Coronary artery (tissue), 2 donors: ENCODE measurements at places on chromosomes 13 and 19.
A peak's percentile ranks its signal among the peaks of the same experiment; 100 is the strongest.

DNA sequence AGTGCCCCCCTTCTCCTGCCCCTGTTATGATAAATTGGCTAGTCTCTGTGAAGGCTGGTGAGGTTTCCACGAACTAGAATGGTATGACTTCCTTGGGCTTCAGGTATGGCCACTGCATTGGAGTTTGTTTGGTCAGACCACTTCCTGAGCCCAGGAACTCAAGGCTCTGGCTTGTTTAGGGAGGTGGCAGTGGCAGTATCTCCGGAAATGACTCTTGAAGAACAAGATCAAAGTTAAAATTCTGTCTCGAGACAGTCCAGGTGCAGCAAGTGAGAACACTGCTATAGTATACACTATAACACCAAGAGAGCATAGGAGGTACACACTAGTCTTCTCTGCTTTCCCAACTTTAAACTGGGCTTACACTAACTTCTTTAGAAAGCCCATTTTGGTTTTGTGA, 309.1 kb downstream of the KLF12 start:
- no peak for DNase-seq

DNA sequence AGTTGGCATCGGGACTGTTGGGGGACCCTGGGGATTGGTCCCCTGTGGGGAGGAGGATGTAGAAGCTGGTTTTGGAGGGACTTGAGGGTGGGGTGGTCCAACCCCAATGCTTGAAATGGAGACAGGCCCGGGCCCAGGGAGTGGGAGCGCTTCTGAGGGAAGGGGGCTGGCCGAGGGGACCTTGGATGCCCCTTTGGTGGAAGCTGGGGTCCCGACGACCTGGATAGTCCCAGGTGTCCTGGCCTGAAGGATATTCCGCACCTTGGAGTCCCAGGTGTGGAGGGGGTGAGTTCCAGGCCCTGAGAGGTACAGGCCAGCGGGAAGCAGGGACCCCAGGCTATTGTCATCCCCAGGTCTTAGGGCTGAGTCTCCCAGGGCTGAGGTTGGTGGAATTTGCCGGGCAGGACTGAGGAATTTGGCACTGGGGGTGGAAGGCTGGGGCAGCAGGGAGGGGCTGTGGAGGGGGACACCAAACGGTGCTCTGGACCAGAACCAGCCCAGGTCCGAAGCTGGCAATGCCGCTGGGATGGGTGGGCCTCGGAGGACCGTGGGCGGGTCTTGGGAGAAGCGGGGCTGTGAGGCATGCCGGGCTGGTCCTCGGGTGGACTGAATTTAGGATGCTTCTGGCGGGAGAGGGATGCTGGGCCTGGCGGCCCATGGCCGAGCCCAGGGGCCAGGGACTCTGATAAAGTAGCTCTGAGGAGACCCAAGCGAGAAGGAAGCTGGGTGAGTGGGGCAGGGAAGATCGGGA, 1.8 kb downstream of the HDGFL2 start:
- no peak for DNase-seq

GRCh38 chr13:34243403-34243802, 425.5 kb downstream of the RFC3 start:
- no peak for DNase-seq

- no peak for DNase-seq
Measured at GRCh38 chr19:17306285-17306714, 628 bp downstream of the MRPL34 start.

DNA sequence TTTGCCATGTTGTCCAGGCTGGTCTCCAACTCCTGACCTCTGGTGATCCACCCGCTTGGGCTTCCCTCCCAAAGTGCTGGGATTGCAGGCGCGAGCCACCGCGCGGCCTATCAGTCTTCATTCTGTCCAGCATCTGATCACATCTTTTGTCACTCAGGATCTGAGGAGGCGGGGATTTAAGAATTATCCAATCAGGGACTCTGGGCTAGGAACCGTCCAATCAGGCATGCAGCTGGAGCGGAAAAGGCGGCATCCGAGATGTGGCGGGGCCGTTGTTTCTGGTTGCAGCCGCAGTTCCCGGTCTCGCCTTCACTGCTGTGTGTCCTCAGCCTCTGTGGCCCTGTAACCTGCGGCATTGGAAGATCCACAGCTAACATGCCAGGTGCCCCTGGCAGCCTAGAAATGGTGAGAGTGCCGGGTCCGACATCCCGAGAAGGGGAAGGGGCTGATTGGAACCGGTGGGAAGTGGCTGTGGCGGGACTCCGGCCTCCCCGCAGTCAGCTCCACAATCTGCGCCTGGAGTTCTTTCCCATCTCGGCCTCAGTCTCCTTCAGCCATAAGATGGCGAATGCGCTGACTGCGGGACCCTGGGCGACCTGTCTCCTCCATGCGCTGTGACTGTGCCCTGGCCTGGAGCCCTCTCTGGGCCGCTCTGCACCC, at the start of gene ZNF729:
TSS of gene ZNF729 (plus strand) at position 291 of the 660 bp plus-strand sequence. CDS start at position 376, 85 bp downstream.
- DNase-seq = no peak

DNA sequence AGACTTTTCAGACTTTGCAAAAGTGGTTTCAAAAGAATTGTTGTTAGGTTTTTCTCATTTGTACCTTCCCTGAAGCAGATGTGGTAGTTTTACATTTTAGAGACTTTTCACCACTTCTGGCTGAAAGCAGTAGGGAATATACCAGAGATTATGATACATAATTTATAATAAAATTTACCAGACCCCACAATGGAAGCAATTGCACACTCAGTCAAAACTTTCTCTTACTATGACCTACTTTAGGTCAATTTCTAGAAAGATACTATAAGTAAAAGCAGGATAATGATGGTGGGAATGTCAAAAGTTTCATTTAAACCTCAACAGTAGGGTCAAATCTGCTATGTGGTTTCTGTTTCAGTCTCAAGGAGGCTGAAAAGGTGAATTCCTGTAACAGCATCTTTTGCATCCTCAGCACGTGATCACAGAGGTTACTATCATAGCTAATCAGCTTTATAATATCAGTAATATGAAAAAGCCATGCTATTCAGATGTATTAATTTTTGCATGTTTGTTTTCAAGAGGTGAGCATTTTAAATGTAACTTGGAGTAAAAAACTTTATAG, 26.9 kb downstream of the PCCA start:
- DNase-seq = no peak

GRCh38 chr19:3350014-3350663, 16.2 kb upstream of the NFIC start:
- DNase-seq = no peak

DNA sequence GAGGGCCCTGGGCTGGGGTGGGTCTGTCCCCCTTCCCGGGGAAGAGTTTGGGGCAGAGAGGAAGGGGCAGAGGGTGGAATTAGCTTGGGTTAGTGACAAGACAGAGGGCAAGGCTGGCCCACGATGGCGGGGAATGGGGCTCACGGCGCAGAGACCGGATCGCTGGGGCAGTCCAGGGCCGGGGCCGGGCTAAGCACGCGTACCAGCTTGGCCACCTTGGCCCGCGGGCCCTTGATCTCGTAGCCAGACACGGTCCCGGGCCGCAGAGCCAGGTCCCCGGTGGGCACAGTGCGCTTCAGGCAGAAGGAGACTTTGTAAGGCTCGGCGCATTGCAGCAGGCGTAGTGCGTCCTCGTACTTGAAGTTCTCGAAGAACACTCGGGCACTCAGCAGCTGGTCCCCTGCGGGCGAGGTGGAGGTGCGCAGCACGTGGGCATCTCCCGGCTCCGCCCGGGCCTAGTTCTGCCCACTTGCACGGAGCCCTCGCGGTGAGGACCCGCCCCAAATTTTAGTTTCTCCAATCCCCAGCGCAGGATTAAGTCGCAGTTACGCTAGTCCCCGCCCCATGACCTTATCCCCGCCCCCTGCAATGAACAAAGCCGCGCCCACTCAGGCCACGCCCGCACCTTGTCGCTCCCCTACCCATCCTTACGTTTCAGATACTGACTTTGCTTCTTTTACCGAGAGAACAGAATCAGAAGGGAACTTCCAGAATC, 8.6 kb upstream of the HIPK4 start:
- no peak for DNase-seq

DNA sequence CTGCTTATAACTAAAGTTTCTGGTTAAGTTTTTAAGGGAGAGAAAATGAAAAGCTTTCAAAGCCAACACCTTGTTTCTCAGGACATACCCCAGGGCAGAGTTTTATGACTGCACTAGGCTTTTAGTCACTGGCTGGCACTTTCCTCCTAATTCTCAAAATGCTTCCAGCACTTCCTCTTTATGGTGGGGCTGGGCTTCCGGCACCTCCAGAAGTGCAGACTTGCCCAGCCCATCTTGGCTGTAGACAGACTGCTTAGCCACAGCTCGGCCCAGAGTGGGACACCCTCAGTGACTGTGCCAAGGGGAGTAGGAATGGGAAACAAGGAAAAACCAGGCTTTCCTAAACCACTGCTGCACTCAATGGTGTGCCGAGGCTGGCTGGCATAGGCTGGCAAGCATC, 23.2 kb upstream of the GTF3A start:
- DNase-seq = no peak

GRCh38 chr19:3608750-3609322, 2.2 kb upstream of the TBXA2R start:
- no peak for DNase-seq

GRCh38 chr13:48892688-48893075, 83.0 kb upstream of the FNDC3A start:
- DNase-seq = no peak

- DNase-seq = no peak
Measured at GRCh38 chr13:26370553-26370952, 116.6 kb downstream of the CDK8 start.

DNA sequence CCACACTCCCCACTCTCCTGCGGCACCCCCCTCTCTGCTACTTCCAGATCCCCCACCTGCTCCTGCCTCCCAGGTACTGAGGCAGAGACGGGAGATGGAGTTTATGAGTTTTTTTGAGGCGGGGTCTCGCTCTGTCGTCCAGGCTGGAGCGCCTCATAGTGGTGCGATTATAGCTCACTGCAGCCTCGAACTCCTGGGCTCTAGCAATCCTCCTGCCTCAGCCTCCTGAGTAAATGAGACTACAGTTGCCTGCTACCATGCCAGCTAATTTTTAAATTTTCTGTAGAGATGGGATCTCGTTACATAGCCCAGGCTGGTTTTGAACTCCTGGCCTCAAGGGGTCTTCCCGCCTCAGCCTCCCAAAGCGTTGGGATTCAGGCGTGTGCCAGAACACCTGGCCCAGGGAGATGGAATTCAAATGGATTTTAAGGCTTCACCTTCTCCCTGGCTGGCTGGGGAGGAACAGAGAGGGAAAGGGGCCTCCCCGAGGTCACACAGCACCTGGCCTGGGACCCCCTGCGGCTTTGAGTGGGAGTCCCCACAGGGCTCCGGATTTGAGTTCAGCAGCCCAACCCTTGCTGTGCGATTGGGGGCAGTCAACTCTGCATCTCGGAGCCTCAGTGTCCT, 19.5 kb upstream of the TNFAIP8L1 start:
- no peak for DNase-seq

DNA sequence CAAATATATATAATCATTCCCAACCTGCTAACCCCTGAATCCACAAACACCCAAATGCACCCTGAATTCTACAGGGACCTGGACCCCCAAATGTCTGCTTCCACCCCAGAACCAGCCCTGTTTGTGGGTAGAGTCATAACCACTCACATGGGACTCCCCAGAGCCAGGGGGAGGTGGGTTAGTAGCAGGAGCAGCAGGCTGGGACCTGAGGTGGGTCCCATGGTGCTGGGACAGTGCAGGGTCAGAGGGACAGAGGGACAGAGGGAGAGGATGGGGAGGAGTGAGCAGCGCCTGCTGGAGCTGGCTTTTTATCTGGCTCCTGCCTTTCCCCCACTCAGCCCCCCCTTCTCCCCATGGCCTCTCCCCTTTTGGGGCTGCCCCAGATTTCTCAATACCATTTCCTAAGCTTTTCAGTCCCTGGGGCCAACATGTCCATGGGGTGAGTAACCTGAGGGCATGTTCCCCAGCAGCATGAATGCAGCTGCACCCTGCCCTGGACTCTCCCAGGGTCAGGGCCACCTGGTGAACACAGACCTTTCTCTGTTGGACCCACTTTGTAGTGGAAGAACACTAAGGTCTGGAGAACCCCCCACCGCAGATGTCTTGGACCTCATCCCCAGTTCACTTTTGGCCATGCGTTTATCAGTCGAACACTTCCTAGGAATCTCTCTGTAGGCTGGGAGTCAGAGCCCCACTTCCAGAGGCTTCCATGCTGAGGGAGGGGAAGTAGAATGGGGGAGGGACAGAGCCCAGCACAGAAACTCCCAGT, at the start of gene C3:
TSS of gene C3 (minus strand) at position 282 of the 769 bp plus-strand sequence. CDS start at position 221, 61 bp downstream.
- DNase-seq = peak; percentile 87

DNA sequence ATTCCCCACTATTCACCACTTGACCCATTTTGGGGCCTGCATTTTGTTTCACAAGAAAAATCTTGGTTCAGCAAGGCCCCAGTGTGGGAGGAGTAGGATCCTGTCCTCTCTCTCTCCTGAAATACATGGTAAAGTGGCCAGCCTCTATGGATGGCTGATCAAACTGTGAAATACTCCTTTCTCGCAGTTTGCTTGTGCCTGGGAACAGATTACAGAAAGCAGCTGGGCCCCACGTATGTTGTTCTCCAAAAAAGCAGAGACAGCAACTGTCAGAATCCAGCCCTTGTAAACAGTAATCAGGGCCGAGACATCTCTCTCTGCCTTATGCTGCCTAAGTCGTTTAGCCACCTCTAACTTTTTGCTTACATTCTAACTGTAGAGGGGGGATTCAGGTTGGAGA, 61.0 kb upstream of the RAP2A start:
- DNase-seq = no peak

DNA sequence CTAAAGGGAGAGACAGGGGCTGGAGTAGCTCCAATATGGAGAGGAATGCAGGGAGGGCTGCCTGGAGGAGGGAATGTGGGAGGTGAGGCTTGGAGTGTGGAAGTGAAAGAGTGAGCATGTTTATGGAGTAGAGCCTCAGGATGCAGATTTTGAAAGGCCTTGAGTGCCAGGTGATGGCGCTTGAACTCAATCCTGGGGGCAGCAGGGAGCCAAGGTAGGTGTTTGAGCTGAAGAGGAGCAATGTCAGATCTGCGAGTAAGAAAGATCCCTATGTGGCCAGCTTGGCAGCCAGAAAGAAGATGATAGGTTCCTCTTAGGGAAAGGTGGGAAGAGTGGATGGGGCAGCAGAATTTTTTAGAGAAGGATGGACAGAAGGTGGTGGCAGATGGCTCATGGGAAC, 40.3 kb downstream of the CYP4F22 start:
- DNase-seq = no peak
